ENCODE measurements at places on chromosomes 12 and 14.

GRCh38 chr12:130437555-130438242 lies 100.0 kb downstream of the PIWIL1 start:
- DNase-seq, result no peak
- no peaks in the 10 kb centered on the region for H3K27me3 ChIP-seq
- no peak overlapping the region for H3K4me3 ChIP-seq
- no peaks in the 10 kb centered on the region for H3K36me3 ChIP-seq
- H3K4me1 ChIP-seq, result no peaks in the 10 kb centered on the region

DNA sequence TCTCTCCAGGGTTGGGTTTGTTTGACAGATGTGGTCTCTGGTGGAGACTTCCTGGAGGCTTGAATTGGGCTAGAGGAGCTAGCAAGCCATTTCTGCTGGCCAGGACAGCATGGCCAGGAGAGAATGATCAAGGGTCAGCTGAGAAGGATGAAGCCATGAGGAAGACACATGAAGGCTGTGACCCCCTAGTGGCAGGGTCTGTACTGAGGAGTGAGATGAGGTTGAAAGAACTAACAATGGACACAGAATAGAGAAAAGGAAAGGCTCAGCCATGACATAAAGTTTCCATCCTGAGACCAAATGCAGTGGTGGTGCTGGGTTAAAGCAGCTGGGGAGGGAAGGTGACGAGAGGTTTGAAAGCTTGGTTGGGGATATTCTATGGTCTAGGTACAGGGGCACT lies 89.9 kb downstream of the NT5DC3 start:
- DNase-seq, result peak; percentile 4
- no peak overlapping the region for H3K27ac ChIP-seq
- no peak overlapping the region for H3K4me3 ChIP-seq
- no peaks in the 10 kb centered on the region for H3K36me3 ChIP-seq
- no peaks in the 10 kb centered on the region for H3K4me1 ChIP-seq

DNA sequence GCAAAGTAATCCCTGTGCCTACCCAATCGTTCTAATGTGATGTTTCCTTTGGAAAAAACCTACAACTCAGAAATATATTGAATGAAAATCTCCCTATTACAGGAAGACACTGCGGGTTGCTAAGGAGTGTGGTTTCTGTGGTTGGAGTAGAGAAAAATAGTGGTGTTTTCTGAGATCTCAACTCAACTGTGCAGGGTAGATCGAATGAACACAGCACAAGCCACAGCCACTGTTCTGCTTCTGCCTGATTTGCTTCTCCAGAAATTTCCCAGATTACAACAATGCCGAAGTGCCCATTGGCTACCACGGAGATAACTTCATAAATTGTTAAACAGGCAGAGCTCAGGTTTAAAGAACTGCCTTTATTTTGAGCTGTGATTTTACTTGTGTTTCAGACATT lies 480.4 kb downstream of the DIO2 start:
- no peak overlapping the region for H3K4me3 ChIP-seq
- H3K27me3 ChIP-seq, result peaks cover 4% of the 10 kb centered on the region
- DNase-seq, result peak; percentile 55
- peaks cover 9% of the 10 kb centered on the region for H3K4me1 ChIP-seq

DNA sequence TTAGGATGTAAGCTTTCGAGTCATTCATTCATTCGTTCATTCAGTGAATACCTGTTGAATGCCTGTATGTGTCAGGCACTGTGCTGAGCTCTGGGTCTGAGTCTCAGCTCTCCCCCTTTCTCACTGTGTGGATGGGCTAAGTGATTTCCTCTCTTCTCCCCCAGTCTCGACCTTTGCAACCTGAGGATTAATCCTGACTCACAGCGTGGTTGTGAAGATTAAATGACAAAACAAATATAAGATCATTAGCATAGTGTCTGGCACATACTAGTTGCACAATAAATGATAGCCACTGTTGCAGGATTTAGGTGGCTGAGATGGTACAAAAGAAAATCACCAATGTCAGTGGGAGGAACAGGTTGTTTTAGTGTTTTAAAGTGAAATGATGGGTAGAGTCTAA lies 136.7 kb downstream of the GPR135 start:
- no peak overlapping the region for H3K4me3 ChIP-seq
- H3K27ac ChIP-seq, result no peak overlapping the region
- H3K4me1 ChIP-seq, result no peaks in the 10 kb centered on the region

DNA sequence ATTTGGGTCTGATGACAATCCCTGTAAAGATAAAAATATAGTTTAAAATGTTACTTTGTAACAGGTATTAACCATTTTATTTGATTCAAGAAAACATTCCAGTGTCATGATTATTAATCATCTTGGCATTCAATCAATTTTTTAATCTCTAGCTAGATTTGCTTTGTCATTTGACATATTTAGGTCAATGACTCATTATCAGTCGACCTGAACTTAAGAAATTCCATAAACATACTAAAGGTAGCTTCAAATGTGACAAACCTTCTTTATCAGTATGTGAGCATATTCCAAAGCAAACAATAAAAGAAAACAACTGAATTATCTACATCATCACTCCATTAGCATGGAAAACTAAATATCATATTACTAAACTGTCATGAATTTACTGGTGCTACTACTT lies 50.8 kb upstream of the CDKL1 start:
- no peak overlapping the region for H3K27ac ChIP-seq
- no peaks in the 10 kb centered on the region for H3K27me3 ChIP-seq
- no peak overlapping the region for H3K4me3 ChIP-seq
- H3K4me1 ChIP-seq, result no peaks in the 10 kb centered on the region
- no peak for DNase-seq
- H3K36me3 ChIP-seq, result peaks cover 49% of the 10 kb centered on the region

GRCh38 chr12:128312661-128313060 lies 45.7 kb downstream of the TMEM132C start:
- H3K27me3 ChIP-seq, result no peaks in the 10 kb centered on the region
- no peak for DNase-seq
- no peak overlapping the region for H3K27ac ChIP-seq

Measured in common myeloid progenitor, CD34-positive (primary cell).